Uterus (tissue), 4 donors: ENCODE measurements at places on chromosomes 5 and 9. TPM values are rescaled to one million over a fixed set of nuclear protein-coding genes. Genes with fewer than 3 reads are reported as not detected.
A peak's percentile ranks its signal among the peaks of the same experiment; 100 is the strongest.

GRCh38 chr9:126276056-126276728 is 50.4 kb upstream of the MVB12B start:
- no peaks in the 10 kb centered on the region for H3K4me1 ChIP-seq
- no peaks in the 10 kb centered on the region for H3K36me3 ChIP-seq
- no peak overlapping the region for H3K27ac ChIP-seq
- no peaks in the 10 kb centered on the region for H3K27me3 ChIP-seq

- H3K36me3 ChIP-seq: no peaks in the 10 kb centered on the region
Measured at GRCh38 chr5:38764937-38765391, 80.8 kb upstream of the OSMR start.

DNA sequence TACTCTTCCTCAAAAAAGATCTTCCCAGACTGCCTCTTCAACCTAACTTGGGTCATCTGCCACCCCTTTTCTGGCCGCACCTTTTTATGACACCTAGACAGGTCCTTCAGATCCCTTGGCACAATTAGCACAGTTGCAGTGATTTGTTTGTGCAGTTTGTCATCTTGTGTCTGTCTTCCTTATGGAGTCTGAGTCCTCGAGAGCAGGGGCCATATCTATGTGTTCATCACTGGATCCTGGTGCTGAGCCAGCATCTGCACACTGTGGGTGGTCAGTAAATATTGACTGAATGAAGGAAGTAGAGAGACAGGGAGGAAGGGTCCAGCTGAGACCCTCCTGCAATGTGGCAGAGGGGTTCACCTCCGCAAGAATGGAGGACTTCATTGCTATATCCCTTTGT is 14.4 kb downstream of the ERGIC1 start:
- no peaks in the 10 kb centered on the region for H3K36me3 ChIP-seq
- no peaks in the 10 kb centered on the region for H3K27me3 ChIP-seq
- no peak overlapping the region for H3K27ac ChIP-seq
- no peaks in the 10 kb centered on the region for H3K4me1 ChIP-seq
- DNase-seq: no peak
- no peak overlapping the region for H3K4me3 ChIP-seq

DNA sequence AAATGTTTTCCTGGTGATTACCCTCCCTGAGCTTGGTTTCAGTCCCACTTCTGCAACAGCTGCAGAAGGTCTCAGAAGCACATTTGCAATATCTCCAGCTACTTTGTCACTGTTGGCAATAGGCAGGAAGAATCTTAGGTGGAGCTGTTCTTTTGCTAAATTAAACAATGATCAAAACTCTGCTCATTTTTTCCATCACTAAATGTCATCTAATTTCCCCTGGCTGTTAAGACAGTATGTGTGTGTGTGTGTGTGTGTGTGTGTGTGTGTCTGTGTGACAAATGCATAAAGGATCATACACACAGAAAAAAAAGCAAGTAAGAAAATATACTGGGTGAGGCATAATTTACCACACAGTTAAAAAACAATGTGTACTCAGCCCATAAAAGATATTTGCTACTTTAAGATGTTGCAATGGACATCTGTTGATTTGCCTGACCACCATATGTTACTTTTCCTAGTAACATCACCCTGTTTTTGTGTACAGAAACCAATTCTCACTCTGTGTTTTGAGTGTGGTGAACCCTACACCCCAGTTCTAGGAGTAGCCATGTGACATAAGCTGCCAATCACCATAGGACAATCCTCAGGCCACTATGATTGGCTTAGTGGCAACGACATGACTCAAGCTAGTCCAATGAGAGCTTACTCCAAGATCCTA is 572.6 kb upstream of the CLINT1 start:
- no peaks in the 10 kb centered on the region for H3K36me3 ChIP-seq
- H3K4me1 ChIP-seq: no peaks in the 10 kb centered on the region
- peak; percentile 35 for DNase-seq
- no peak overlapping the region for H3K4me3 ChIP-seq

- H3K27ac ChIP-seq: no peak overlapping the region
- no peaks in the 10 kb centered on the region for H3K36me3 ChIP-seq
- no peaks in the 10 kb centered on the region for H3K4me1 ChIP-seq
- no peak for DNase-seq
Measured at GRCh38 chr5:75885321-75885720, 168.1 kb upstream of the POC5 start.

DNA sequence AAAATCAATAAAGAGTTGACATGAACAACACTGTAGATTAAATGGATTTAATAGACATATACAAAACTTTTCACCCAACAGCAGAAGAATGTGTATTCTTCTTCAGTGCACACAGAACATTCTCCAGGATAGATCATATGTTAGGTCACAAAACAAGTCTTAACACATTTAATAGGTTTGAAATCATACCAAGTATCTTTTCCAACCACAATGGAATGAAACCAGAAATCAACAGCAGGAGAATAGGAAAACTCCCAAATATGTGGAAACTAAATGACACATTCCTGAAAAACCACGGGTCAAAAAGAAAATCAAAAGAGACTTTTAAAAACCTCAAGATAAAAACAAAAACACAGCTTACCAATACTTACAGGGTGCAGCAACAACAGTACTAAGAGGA is 790.1 kb upstream of the ZNF608 start:
- H3K27ac ChIP-seq: no peak overlapping the region
- H3K4me1 ChIP-seq: no peaks in the 10 kb centered on the region
- no peaks in the 10 kb centered on the region for H3K36me3 ChIP-seq
- no peak for DNase-seq

GRCh38 chr5:121702682-121703081 is 149.0 kb upstream of the FTMT start:
- no peaks in the 10 kb centered on the region for H3K4me1 ChIP-seq
- no peaks in the 10 kb centered on the region for H3K27me3 ChIP-seq
- no peaks in the 10 kb centered on the region for H3K36me3 ChIP-seq
- DNase-seq: no peak

GRCh38 chr9:89773170-89773569 is 168.4 kb downstream of the GADD45G start:
- H3K4me3 ChIP-seq: no peak overlapping the region
- no peaks in the 10 kb centered on the region for H3K36me3 ChIP-seq
- no peak for DNase-seq
- H3K4me1 ChIP-seq: peaks cover 6% of the 10 kb centered on the region
- H3K27ac ChIP-seq: no peak overlapping the region
- no peaks in the 10 kb centered on the region for H3K27me3 ChIP-seq

GRCh38 chr9:87909310-87910041 is 8.3 kb upstream of the SPATA31C1 start:
- H3K27me3 ChIP-seq: no peaks in the 10 kb centered on the region
- no peak overlapping the region for H3K4me3 ChIP-seq
- H3K36me3 ChIP-seq: no peaks in the 10 kb centered on the region
- H3K4me1 ChIP-seq: no peaks in the 10 kb centered on the region
- no peak for DNase-seq
- H3K27ac ChIP-seq: no peak overlapping the region

- H3K27me3 ChIP-seq: no peaks in the 10 kb centered on the region
- H3K27ac ChIP-seq: peak overlapping the region; percentile 47
- peaks cover 9% of the 10 kb centered on the region for H3K4me1 ChIP-seq
- H3K36me3 ChIP-seq: no peaks in the 10 kb centered on the region
- DNase-seq: no peak
- no peak overlapping the region for H3K4me3 ChIP-seq
Measured at GRCh38 chr5:159824188-159825161, 91.8 kb upstream of the ADRA1B start.

DNA sequence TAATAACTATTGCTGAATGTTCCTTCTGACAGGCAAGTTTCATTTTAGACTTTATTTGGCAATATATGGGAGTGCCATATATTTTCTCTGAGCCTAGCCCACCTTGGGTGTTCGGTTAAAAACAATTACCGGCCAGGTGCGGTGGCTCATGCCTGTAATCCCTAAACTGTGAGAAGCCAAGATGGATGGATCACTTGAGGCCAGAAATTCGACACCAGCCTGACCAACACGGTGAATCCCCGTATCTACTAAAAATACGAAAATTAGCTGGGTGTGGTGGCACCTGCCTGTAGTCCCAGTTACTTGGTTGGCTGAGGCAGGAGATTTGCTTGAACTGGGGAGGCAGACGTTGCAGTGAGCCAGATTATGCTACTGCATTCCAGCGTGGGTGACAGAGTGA is 47.9 kb downstream of the TNFSF15 start:
- H3K4me1 ChIP-seq: no peaks in the 10 kb centered on the region
- no peak for DNase-seq
- no peaks in the 10 kb centered on the region for H3K36me3 ChIP-seq
- H3K27me3 ChIP-seq: no peaks in the 10 kb centered on the region
- H3K4me3 ChIP-seq: no peak overlapping the region

- no peak overlapping the region for H3K27ac ChIP-seq
- no peaks in the 10 kb centered on the region for H3K36me3 ChIP-seq
- no peaks in the 10 kb centered on the region for H3K4me1 ChIP-seq
- H3K4me3 ChIP-seq: no peak overlapping the region
- peak; percentile 2 for DNase-seq
Measured at GRCh38 chr5:455806-456205, 12.8 kb downstream of the EXOC3 start.

- H3K36me3 ChIP-seq: no peaks in the 10 kb centered on the region
- no peak for DNase-seq
- H3K27me3 ChIP-seq: no peaks in the 10 kb centered on the region
- H3K4me1 ChIP-seq: no peaks in the 10 kb centered on the region
- no peak overlapping the region for H3K4me3 ChIP-seq
Measured at GRCh38 chr5:173901705-173902104, 13.6 kb downstream of the CPEB4 start.

GRCh38 chr5:137688210-137688840 is 47.6 kb downstream of the KLHL3 start:
- H3K36me3 ChIP-seq: no peaks in the 10 kb centered on the region
- DNase-seq: no peak
- H3K4me1 ChIP-seq: no peaks in the 10 kb centered on the region
- H3K27ac ChIP-seq: no peak overlapping the region
- no peaks in the 10 kb centered on the region for H3K27me3 ChIP-seq
- no peak overlapping the region for H3K4me3 ChIP-seq

DNA sequence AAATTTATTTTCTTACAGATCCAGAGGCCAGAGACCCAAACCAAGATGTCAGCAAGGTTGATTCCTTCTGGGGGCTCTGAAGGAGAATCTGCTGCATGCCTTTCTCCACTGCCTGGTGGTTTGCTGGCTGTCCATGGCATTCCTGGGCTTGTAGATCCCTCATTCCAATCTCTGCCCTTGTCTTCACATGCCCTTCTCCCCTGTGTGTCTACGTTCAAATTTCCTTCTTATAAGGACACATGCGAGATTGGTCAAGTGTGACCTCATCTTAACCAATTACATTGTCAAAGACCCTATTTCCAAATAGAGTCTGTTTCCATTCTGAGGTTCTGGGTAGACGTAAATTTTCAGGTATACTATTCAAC is 84.5 kb upstream of the RAI14 start:
- H3K36me3 ChIP-seq: no peaks in the 10 kb centered on the region
- H3K27ac ChIP-seq: peak overlapping the region; percentile 65
- DNase-seq: no peak
- H3K27me3 ChIP-seq: no peaks in the 10 kb centered on the region
- H3K4me3 ChIP-seq: no peak overlapping the region

DNA sequence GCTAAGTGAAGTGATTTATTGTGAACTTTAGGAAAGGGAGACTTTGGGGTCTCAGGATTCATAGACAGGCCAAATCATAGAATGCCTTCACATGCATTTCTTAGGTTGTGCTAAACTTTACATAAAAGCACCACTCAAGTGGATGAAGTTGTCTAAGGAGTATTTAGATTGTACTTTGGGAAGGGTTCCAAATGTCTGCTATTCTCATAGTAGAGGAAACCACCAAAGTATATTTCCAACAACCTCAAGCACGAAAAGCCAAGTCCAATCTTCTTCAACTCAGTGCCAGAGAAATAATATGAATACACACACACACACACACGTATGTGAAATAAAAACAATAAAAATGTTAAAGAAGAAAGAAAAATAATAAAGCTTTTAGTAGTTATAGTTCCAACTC is 41.8 kb downstream of the ENC1 start:
- no peak overlapping the region for H3K27ac ChIP-seq
- no peak overlapping the region for H3K4me3 ChIP-seq
- H3K27me3 ChIP-seq: no peaks in the 10 kb centered on the region
- no peak for DNase-seq

GRCh38 chr5:25349746-25350145 is 705.0 kb upstream of the CDH10 start:
- no peak overlapping the region for H3K27ac ChIP-seq
- no peak for DNase-seq
- H3K4me3 ChIP-seq: no peak overlapping the region
- H3K4me1 ChIP-seq: no peaks in the 10 kb centered on the region

DNA sequence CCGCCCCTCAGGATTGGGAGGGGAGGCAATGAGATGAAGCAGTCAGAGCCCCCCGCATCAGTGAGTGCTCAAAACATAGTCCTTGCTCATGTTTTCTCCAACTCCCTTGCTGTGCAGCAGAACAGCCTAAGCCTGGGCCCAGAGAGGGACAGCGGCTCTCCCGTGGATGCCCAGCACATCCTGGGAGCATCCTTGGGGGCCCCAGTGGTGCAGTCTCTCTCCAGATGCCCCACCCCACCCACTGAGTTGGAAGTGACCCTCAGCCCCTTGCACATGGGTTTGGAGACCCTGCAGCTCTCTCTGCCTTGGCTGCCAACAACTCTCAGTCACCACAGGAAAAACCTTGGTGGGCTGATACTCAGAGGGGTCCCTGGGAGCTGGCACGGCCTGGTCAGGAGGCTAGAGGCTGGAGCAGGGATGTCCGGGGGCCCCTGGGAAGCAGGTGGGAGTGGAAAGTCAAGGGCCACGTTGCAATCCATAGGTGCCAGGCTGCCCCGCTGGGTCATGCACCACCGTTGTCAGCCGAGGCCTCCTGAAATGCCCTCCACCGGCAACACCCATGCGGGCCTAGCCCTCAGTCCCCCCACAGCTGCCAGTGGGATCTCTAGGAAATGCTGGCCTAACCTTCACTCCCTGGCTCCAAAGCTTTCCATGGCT is 242.5 kb downstream of the PBX3 start:
- no peak overlapping the region for H3K27ac ChIP-seq
- no peaks in the 10 kb centered on the region for H3K36me3 ChIP-seq
- no peaks in the 10 kb centered on the region for H3K4me1 ChIP-seq
- no peak overlapping the region for H3K4me3 ChIP-seq

DNA sequence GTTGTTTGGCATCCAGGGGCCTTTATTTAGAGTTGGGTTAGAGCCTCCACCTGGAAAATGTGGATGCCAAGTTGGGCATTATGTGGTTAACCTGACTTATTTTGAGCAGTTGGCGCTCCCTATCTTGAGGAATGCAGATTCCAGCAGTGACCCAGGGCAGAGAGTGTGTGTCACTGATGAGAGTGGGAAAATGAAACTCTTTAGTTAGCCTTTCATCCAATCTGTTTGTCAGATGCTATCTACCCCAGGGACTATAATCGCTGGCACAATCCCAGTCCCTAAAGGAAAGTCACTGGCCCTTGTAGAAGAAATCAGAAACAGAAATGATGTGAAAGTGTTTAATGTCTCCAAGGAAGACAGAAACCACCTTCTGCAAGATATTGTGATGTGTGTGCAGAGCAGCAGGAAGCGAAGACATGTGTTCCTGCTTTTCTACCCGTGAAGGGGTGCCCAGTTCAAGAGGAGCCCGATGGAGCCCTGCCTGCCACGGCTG is 10.2 kb upstream of the STING1 start:
- no peak for DNase-seq
- no peak overlapping the region for H3K27ac ChIP-seq
- H3K27me3 ChIP-seq: no peaks in the 10 kb centered on the region
- no peaks in the 10 kb centered on the region for H3K4me1 ChIP-seq
- no peaks in the 10 kb centered on the region for H3K36me3 ChIP-seq

HMMR gene
- total RNA-seq: 13.8 TPM

GHR gene
- total RNA-seq: 3.6 TPM

ARHGEF28 gene
- total RNA-seq: 11.9 TPM

CYSRT1 gene
- not detected for total RNA-seq

NEUROG1 gene
- not detected for total RNA-seq

PTBP3 gene
- 25.0 TPM for total RNA-seq

PCDHGA2 gene
- total RNA-seq: 10.5 TPM

FOXI1 gene
- not detected for total RNA-seq

MARCHF11 gene
- total RNA-seq: not detected

SPATA31A3 gene
- not detected for total RNA-seq
